ENCODE measurements at places on chromosomes 16 and 17.

GRCh38 chr17:66602659-66603384 lies 232.1 kb upstream of the CACNG5 start:
- DNase-seq = no peak

- DNase-seq = no peak
Observed at GRCh38 chr17:77933777-77934398, 24.6 kb upstream of the TNRC6C start.

GRCh38 chr16:1899641-1900451 lies 18.4 kb downstream of the HS3ST6 start:
- no peak for DNase-seq

DNA sequence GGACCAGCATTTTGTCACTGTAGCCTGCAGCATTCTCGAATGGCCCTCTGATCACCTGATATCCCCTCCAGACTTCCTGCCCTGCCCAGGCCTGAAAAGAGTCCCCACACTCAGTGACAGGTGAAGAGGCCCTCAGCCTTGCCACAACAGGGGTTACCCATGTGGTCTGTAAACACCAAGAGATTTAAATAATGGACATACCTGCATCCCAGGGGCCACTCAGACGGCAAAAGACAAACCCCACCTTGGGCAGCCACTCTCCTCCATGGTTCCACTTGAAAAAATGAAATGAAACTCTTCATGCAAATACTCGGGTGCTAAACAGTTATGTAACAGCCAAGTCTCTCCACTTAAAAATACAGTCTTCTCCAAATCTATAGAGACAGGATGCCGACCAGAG lies 22.9 kb upstream of the PECAM1 start:
- no peak for DNase-seq

DNA sequence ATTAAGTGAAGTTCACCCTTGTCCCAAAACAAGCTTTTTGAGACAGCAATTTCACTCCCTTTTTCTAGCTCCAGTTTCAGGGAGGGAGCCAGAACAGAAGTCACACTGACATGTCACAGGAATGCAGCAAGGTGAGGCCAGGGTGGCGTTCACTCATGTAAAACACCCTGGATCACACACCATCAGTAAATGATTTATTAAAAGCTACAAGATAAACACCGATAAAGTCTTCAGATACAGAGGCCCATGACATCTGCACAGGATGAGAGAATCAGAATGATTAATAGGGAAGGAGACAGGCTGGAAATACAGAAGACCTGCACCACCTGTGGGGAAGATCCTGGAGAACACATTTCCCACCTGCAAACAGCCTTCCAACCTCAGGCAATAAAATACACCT lies 77.5 kb upstream of the DYNLRB2 start:
- no peak for DNase-seq

GRCh38 chr16:14399378-14400284 lies 230.4 kb downstream of the PARN start:
- no peak for DNase-seq

DNA sequence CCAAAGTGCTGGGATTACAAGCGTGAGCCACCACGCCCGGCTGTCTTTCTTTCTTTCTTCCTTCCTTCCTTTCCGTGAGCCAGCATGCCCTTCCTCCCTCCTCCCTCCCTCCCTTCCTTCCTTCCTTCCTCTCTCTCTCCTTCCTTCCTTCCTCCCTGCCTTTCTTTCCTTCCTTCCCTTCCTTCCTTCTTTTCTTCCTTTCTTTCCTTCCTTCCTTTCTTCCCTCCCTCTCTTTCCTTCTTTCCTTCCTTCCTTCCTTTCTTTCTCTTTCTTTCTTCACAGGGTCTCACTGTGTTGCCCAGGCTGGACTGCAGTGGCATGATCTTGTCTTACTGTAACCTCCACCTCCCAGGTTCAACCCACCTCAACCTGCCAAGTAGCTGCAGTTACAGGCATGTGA lies 50.7 kb upstream of the PLCG2 start:
- DNase-seq = no peak

DNA sequence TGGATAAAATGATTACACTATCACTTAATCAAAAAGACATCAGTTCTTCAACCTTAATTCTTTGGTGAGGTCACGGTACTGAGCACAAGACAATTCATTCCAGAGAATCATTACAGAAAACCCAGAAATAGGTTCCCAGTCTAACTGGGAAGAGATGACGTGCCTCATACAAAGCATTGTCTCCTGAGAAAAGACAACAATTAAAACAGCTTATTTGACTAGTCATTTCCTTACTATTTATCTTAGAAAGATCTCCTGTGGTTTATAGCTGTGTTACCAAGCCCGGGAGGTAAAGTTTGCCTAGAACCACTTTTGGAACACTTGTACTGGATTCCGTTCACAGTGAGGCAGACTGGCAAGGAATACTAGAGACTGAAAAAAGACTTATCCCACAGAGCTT lies 5.1 kb downstream of the PHF12 start:
- DNase-seq = no peak

- DNase-seq = no peak
Observed at GRCh38 chr17:72614476-72614870, 478.0 kb downstream of the SLC39A11 start.

DNA sequence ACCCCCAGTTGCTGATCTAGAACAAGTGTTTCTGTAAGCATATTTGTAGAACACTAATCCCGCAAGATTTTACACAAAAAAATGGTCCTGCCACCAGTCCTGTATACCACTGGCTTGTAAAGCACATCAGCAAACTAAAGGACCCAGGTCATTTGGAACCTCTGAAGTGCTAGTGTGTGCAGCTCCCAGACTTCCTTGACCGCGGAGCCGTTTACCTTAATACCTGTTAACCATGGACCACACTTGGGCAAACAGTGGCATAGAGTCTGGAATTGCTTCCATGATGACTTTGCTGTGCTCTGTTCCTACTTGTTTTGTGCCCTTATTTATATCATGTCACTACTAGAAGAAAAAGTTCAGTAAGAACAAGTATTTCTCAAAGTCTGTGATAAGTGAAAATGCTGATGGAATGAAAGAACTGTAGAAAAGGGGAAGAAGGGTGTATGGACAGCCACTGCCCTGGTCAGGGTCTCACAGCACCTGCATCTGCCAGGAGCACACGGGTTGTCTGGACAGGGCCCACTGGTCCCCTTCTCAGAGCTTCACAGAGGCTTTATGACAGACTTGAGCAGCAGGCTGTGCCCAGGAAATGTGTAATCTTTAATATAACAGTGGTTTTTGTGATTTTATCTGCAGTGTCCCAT lies 29.3 kb downstream of the ALDH3A2 start:
- no peak for DNase-seq

DNA sequence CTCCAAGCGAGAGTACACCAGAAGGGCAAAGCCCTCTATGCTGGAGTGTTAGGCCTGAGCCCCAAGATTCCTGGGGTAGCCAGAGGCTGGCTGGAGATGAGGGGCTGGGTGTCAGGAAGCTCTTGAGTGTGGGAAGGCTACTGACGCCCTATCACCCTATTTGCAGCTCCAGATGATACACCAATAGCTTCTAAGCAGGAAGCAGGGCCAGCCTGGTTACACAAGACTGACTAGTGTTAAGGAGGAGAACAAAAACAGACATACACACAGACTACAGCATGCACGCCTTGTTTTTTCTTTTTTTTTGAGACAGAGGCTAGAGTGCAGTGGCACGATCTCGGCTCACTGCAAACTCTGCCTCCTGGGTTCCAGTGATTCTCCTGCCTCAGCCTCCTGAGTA lies 15.9 kb downstream of the POLR3K start:
- DNase-seq = no peak

GRCh38 chr17:28662527-28662829 lies 473 bp downstream of the SUPT6H start:
- no peak for DNase-seq

GRCh38 chr17:1312261-1312870 lies 32.9 kb downstream of the TRARG1 start:
- DNase-seq = no peak

GRCh38 chr16:74729783-74730683 lies 29.4 kb upstream of the MLKL start:
- DNase-seq = no peak

- DNase-seq = no peak
Observed at GRCh38 chr16:66927918-66928649, 2.7 kb upstream of the RRAD start.

GRCh38 chr16:64287655-64288528 lies 834.0 kb downstream of the CDH11 start:
- DNase-seq = no peak

GRCh38 chr17:17448076-17448475 lies 28.7 kb upstream of the MED9 start:
- DNase-seq = no peak

DNA sequence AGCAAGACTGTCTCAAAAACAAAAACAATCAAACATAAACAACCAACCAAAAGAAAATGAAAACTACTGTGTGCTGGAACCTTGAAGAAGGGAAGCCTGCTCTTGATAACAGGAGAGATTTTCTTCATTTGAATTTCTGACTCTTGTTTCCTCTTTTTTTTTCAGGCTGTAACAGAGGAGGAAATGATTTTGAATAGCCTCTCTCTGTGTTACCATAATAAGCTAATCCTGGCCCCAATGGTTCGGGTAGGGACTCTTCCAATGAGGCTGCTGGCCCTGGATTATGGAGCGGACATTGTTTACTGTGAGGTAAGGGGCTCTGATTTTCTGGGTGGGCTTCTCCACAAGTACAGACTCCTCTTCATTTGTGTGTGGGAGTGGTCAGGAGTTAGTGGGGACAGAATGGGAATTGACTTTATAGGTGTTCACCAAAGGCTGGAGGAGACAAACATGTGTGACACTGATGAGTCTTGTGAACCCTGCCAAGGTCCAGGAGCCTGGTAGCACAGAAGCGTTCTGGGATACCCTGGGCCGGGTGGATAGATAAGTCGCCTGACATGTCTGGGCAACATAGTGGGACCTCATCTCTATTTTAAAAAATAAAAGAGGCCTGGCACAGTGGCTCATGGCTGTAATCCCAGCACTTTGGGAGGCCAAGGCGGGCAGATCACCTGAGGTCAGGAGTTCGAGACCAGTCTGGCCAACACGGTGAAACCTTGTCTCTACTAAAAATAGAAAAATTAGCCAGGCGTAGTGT lies 14.9 kb downstream of the DUS2 start:
- no peak for DNase-seq

DNA sequence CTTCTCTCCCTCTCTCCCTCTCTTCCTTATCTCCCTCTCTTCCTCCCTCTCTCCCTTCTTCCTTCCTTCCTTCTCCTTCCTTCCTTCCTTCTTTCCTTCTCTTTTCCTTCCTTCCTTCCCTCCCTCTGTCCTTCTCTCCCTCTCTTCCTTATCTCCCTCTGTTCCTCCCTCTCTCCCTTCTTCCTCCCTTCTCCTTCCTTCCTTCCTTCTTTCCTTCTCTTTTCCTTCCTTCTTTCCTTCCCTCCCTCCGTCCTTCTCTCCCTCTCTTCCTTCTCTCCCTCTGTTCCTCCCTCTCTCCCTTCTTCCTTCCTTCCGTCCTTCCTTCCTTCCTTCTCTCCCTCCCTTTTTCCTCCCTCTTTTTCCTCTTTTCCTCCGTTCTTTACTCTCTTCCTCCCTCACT lies 38.6 kb downstream of the HS3ST4 start:
- DNase-seq = no peak

DNA sequence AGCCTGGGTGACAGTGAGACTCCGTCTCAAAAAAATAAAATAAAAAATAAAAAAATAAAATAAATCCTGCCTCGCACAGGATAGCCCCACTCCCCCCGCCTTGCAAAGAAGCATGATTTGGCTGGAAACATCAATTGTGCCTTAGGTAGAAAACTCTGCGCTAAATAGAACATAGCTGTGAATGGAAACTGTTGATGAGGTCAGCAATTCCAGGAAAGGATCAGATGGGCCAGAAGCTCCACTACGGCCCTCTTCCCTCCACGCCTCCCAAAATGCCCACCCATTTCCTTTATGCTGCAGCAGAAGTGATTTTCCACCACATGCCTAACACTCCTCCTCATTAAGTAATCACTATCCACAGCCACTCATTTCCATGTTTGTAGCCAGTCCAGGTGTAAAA lies 473.4 kb downstream of the XYLT1 start:
- DNase-seq = no peak

DNA sequence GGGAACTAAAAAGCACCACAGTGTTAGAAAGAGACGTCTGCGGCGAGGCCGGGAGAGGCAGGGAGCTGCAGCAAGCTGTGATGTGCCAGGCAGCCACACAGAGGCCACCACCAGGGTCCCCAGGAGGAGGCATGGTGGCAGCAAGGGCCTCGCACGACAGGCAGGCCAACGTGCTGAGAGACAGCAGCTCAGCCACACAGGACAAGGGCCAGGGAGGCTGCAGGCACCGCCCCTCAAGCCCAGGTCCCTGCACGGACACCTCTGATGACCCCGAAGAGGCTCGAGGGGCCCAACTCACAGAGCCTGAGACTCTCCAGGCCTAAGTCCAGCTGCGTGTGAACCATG lies 5.7 kb downstream of the HAGH start:
- no peak for DNase-seq

GRCh38 chr17:45048795-45049563 lies 2.5 kb downstream of the DCAKD start:
- DNase-seq = no peak

GRCh38 chr16:13926464-13926863 lies 6.5 kb downstream of the ERCC4 start:
- no peak for DNase-seq

DNA sequence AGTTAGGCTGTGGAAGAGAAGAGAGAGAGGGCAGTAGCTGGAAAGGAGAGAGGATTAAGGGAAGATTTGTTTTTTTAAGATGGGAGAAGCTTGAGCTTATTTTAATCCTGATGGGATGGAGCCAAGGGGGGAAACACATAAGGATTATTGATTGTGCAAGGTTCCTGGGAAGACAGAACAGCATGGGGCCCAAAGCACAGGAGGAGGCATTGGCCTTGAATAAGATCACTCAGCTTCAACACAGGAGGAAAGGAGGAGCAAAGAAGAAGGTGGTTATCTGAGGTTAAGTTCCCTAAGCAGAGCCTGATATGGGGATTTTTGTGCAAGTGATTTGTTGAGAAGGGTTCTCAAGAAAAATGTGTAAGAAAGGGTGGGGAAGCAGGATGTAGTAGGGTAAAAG lies 169.8 kb downstream of the ABCC12 start:
- DNase-seq = no peak

GRCh38 chr17:66392783-66393437 lies 90.5 kb downstream of the PRKCA start:
- DNase-seq = no peak

DNA sequence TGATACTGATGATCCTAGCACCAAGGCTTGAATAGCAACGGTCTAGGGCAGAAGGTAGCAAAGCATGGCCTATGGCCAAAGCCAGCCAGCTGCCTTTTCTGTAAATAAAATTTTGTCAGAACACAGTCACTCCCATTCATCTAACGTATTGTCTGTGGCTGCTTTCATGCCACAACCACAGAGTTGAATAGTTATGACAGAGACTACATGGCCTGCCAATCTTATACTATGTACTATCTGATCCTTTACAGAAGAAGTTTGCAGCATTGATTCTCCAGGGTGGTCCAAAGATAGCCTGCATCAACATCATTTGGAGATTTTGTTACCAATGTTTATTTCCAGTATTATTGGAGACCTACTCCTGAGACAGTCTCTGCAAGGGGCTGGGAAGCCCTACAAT lies 19.9 kb upstream of the MMD start:
- DNase-seq = no peak

- no peak for DNase-seq
Observed at GRCh38 chr17:80307994-80308691, 47.5 kb downstream of the RNF213 start.

Measured in hippocampal formation (tissue), 2 donors.